ENCODE measurements at places on chromosomes 5 and 9. TPM values are rescaled to one million over a fixed set of nuclear protein-coding genes. Genes with fewer than 3 reads are reported as not detected.
A peak's percentile ranks its signal among the peaks of the same experiment; 100 is the strongest.

GRCh38 chr5:58849921-58850667 lies 267.2 kb downstream of the RAB3C start:
- peak; percentile 85 for DNase-seq

The C5orf58 gene
- not detected for total RNA-seq

The ADRA1B gene
- total RNA-seq, result 0.26 TPM

GRCh38 chr5:91495699-91496098 lies 112.6 kb upstream of the ARRDC3 start:
- DNase-seq, result no peak

DNA sequence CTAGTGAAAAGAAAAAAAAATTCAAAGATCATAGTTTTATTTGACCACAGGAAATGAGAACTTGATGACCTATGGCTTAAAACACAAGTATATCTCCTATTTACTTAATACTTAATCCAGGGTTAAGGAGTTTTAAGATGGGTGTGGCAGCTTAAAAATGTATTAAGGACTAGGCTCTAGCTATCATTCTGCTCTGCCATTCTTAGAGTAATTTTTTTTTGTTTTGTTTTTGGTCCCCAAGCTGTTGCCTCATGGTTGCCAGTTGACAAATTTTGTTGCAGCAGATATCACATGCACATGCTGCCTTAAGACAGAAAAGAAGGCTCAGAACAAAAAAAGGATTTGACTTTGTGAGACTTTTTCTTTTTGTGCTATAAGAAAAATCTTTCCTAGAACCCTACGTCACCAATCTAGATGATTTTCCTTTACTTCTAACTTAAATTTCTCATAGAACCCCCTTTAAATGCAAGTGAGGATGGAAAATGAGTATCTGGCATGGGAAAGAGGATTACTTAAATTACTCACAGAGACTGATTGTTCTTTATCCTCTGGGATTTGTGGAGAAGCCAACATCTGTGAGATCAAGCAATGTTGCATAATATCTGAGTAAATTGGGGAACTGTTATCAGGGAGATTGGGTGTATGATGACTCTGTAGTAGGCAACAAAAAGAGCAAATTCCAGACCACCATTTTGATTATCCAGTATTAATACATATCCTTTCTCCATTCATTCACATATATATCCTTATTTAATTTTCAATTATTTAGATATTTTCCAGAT lies 364.7 kb upstream of the CD180 start:
- DNase-seq, result no peak

- DNase-seq, result peak; percentile 17
Observed at GRCh38 chr9:91676046-91676445, 252.4 kb upstream of the NFIL3 start.

DNA sequence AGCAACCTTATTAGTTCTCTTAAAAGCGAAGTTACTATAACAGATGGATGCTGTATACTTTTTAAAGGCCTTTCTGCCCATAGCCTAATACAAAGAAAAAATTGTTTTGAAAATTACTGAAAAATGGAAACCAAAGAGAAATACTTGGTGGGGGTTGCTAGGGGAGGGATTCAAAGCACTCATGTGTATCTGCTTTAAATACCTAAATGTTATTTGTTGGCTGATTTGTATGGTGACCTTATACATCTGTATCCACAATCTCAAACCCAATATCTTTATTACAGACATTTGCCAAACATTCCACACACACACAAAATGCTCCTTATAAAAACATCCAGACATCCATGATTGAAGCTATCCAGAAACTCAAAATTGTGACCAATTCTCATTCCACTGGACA lies 172.0 kb downstream of the ADAMTS12 start:
- DNase-seq, result no peak

- no peak for DNase-seq
Observed at GRCh38 chr5:7181841-7182240, 214.1 kb upstream of the ADCY2 start.

All from body of pancreas (tissue), 4 donors.